ENCODE measurements at places on chromosomes 13 and 19. TPM values are rescaled to one million over a fixed set of nuclear protein-coding genes. Genes with fewer than 3 reads are reported as not detected.

GRCh38 chr19:13053238-13053637, 49.4 kb downstream of the LYL1 start:
- DNase-seq = no peak

DNA sequence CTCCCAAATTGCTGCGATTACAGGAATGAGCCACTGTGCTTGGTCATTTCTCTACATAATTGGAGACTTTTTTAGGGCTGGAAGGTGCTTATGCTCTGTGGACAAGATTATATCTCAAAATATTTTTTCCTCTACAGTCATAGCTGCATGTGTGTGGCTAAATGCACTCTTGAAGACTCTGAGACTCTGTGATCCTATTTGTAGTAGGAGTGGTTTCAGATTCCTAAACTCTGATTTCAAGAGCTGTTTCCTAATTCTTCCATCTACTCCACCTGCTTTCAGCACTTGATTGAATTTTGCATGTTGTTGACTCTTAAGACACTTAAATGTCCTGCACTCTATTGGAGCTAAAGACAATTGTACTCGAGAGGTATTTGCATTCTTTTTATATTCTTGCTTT, 78.0 kb downstream of the KLF5 start:
- no peak for DNase-seq

GRCh38 chr13:27130979-27131623, 40.5 kb downstream of the USP12 start:
- DNase-seq = peak; percentile 34

DNA sequence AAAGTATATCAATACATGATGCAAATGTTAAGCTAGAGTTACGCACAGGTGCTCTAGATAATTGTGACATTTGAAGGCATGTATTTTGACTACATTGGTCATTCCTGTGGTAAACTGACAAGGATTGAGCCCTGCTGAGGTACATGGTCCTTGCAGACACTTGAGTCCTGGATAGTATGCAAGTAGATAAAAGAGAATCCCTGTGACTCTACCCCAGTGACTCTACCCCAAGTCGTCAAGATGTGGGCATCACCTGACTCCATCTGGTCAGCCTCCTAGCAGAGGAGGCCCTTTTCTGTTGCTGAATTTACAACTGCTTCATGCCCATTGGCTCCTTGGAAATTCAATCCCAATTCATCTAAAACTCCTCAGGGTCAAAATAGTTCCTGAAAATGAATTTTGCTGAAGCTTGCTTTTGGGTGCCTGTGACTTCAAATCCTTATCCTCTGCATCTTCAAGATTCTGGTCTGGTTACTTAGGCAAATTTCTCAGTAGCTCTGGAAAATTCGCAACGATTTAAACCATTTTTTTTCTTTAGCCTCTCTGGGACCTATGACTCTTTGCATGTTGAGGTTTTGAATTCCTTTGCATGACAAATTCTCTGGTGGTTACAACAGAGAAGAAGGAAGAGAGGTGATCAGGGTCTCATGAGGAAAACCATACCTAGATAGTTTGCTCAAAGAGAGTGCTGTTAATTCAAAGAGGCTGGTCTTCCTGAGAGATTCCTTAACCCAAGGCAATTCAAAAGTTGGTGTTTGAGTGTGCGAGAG, 422.1 kb downstream of the FGF9 start:
- DNase-seq = no peak

- no peak for DNase-seq
Observed at GRCh38 chr13:21227917-21228316, 51.5 kb downstream of the MRPL57 start.

DNA sequence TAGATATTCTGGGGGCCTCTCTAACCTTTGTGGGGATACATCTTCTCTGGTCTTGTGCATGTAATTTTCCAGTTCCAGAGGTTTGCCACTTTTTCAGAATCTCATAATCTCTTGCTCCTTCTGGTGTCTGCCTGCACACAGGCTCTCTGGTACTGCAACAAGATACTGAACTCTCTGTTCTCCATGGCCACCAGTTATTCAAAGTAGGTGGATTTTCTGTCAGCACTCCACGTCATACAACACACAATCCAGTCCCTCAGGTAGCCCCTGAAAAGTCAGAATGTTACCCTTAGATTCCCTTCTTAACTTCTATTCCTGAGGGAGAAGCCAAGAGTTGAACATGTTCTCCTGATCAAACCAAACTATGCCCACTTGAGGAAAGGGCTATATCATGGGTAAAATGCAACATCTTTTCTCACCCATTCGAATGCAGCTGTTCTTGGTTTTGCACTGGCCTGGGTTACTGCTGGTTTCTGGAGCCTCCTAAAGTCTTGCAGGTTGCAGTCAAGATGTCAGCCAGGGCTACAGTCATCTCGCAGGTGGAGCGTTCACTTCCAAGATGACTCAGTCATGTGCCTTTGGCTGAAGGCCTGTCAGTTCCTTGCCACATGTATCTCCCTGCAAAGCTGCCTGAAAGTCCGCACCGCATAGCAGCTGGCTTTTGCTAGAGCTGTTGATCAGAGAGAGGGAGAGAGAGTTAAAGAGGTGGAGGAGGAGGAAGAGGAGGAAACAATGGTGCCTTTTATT, 57.7 kb upstream of the TUBA3C start:
- no peak for DNase-seq

The CELF5 gene
- not detected for total RNA-seq

The ATP4B gene
- 0.87 TPM for total RNA-seq
